Thoracic aorta (tissue), 2 donors: ENCODE measurements at places on chromosomes 2 and 18. TPM values are rescaled to one million over a fixed set of nuclear protein-coding genes. Genes with fewer than 3 reads are reported as not detected.

DNA sequence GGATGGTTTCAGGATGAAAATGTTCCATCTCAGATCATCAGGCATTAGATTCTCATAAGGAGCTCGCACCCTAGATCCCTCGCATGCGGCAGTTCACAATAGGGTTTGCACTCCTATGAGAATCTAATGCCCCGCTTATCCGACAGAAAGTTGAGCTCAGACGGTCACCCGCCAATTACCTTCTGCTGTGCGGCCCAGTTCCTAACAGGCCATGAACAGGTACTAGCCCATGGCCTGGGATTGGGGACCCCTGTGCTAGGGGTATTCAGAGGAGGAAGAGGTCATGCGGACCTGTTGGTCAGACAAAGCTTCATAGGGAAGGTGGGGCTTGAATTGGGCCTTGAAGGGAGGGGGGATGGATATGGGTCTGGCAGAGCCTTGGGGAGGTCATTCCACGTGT lies 4.4 kb upstream of the BUB1 start:
- no peaks in the 10 kb centered on the region for H3K27me3 ChIP-seq
- DNase-seq: no peak
- H3K36me3 ChIP-seq: no peaks in the 10 kb centered on the region
- H3K27ac ChIP-seq: no peak overlapping the region
- H3K4me1 ChIP-seq: peaks cover 2% of the 10 kb centered on the region

- no peak overlapping the region for H3K27ac ChIP-seq
- H3K4me3 ChIP-seq: no peak overlapping the region
- H3K27me3 ChIP-seq: no peaks in the 10 kb centered on the region
- DNase-seq: no peak
Measured at GRCh38 chr2:148969659-148970061, 68.8 kb upstream of the LYPD6B start.

- no peak overlapping the region for H3K27ac ChIP-seq
- H3K4me3 ChIP-seq: no peak overlapping the region
- no peaks in the 10 kb centered on the region for H3K4me1 ChIP-seq
- no peak for DNase-seq
- H3K36me3 ChIP-seq: no peaks in the 10 kb centered on the region
Measured at GRCh38 chr2:58916063-58916462, 674.9 kb upstream of the FANCL start.

The GRB14 gene
- total RNA-seq: 7.9 TPM

The REG3A gene
- 2.8 TPM for total RNA-seq

The SERPINB3 gene
- not detected for total RNA-seq

The POTEF gene
- total RNA-seq: not detected

The LYG2 gene
- total RNA-seq: not detected

- DNase-seq: no peak
- no peak overlapping the region for H3K4me3 ChIP-seq
- H3K27ac ChIP-seq: no peak overlapping the region
- H3K36me3 ChIP-seq: no peaks in the 10 kb centered on the region
- no peaks in the 10 kb centered on the region for H3K27me3 ChIP-seq
Measured at GRCh38 chr2:74573747-74574562, 19.4 kb downstream of the DOK1 start.

The TCF23 gene
- total RNA-seq: not detected

DNA sequence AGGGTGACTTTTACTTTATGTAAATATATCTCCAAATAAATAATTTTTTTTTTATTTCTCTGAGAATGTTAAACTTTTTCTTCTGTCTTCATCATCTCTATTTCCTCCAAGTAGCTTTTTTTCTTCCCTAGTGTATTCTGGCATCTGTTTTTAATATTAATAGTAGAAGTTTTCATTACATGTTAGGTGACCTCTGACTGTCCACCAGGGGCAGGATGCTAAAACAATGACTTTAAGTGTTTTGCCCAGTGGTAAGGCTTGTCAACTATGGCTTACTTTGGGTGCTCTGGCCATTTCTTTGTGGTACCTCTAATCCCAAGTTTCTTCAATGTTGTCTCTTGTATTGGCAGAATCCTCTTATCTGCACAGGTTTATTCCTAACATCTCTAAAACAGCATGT lies 127.1 kb downstream of the SRBD1 start:
- H3K27me3 ChIP-seq: no peaks in the 10 kb centered on the region
- no peaks in the 10 kb centered on the region for H3K36me3 ChIP-seq
- H3K27ac ChIP-seq: no peak overlapping the region

GRCh38 chr2:205883965-205884364 lies 201.7 kb downstream of the NRP2 start:
- peaks cover 4% of the 10 kb centered on the region for H3K4me1 ChIP-seq
- H3K27ac ChIP-seq: no peak overlapping the region
- H3K36me3 ChIP-seq: no peaks in the 10 kb centered on the region
- no peak for DNase-seq
- no peaks in the 10 kb centered on the region for H3K27me3 ChIP-seq

GRCh38 chr2:100875516-100876230 lies 55.7 kb downstream of the NPAS2 start:
- H3K36me3 ChIP-seq: no peaks in the 10 kb centered on the region
- DNase-seq: no peak
- H3K27ac ChIP-seq: peak overlapping the region; percentile 57
- H3K27me3 ChIP-seq: no peaks in the 10 kb centered on the region

- H3K4me3 ChIP-seq: no peak overlapping the region
- no peak overlapping the region for H3K27ac ChIP-seq
- no peaks in the 10 kb centered on the region for H3K27me3 ChIP-seq
- H3K4me1 ChIP-seq: no peaks in the 10 kb centered on the region
- no peaks in the 10 kb centered on the region for H3K36me3 ChIP-seq
Measured at GRCh38 chr2:2950403-2950952, 427.1 kb downstream of the EIPR1 start.

GRCh38 chr2:121093692-121094091 lies 191.3 kb downstream of the TFCP2L1 start:
- no peak overlapping the region for H3K4me3 ChIP-seq
- peaks cover 8% of the 10 kb centered on the region for H3K4me1 ChIP-seq
- no peaks in the 10 kb centered on the region for H3K36me3 ChIP-seq
- H3K27me3 ChIP-seq: no peaks in the 10 kb centered on the region
- no peak for DNase-seq
- no peak overlapping the region for H3K27ac ChIP-seq

The FOXD4L1 gene
- not detected for total RNA-seq

The CDH19 gene
- total RNA-seq: 8.9 TPM

DNA sequence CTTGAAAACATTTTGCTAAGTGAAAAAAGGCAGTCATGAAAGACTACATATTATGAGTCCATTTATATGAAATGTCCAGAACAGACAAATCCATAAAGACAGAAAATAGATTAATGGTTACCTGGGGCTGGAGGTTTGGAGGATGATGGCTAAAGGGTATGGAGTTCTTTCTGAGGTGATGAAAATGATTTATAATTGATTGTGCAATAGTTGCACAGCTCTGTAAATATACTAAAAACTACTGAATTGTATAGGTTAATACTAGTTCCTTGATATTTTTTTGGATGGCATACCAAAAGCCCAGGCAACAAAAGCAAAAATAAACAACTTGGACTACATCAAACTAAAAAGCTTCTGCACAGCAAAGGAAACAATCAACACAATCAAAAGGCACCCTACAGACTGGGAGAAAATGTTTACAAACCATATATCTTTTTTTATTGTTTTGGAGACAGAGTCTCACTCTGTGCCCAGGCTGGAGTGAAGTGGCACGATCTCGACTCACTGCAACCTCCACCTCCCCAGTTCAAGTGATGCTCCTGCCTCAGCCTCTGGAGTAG lies 21.5 kb downstream of the SOS1 start:
- no peaks in the 10 kb centered on the region for H3K27me3 ChIP-seq
- H3K27ac ChIP-seq: no peak overlapping the region
- no peak for DNase-seq
- no peaks in the 10 kb centered on the region for H3K36me3 ChIP-seq

The SH3RF3 gene
- total RNA-seq: 61.7 TPM

The MYO5B gene
- 8.3 TPM for total RNA-seq

GRCh38 chr2:203772456-203773165 lies 66.2 kb downstream of the CD28 start:
- H3K4me1 ChIP-seq: no peaks in the 10 kb centered on the region
- no peaks in the 10 kb centered on the region for H3K27me3 ChIP-seq
- no peak overlapping the region for H3K27ac ChIP-seq
- no peaks in the 10 kb centered on the region for H3K36me3 ChIP-seq

GRCh38 chr2:40036241-40036640 lies 257.2 kb upstream of the THUMPD2 start:
- no peaks in the 10 kb centered on the region for H3K4me1 ChIP-seq
- no peak for DNase-seq
- no peak overlapping the region for H3K4me3 ChIP-seq
- H3K36me3 ChIP-seq: no peaks in the 10 kb centered on the region
- no peaks in the 10 kb centered on the region for H3K27me3 ChIP-seq

DNA sequence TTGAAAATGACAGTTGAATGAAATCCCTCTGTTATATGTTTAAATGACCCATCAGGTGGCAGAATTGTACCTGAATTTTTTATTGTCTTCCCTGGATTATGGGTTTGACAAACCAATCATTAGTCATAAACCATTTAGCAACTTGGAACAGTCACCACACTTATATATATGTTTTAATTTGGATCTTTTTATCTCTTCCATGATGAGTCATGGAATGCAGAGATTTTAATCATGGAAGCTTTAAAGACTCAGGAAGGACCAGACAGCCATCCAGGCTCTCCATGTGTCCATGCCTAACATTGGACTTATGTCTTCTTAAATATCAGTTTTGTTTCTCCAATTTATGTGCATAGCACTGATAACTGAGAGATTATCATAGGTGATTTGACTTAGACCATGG lies 188.3 kb upstream of the ZSWIM2 start:
- H3K4me1 ChIP-seq: no peaks in the 10 kb centered on the region
- H3K36me3 ChIP-seq: no peaks in the 10 kb centered on the region
- no peak for DNase-seq

DNA sequence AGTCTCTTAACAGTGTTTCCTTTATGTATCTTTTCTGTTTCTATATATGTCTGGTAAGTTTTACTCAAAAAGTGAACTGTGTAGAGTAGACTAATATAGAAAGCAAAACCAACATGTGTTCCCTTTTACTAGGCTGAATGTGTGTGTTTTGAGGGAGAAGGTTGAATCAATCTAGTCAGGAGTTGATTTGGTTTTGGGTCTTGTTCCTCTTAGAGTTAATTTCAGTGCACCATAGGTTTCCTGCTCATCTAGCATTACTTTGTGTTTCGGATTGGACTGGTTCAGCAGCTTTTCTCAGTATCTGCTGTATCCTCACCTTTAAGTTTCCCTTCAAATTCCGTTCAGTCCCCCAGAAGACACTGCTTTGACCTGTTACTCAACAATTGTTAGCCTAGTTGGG lies 52.0 kb upstream of the TRIM43 start:
- no peak for DNase-seq
- H3K36me3 ChIP-seq: no peaks in the 10 kb centered on the region
- no peaks in the 10 kb centered on the region for H3K4me1 ChIP-seq

The GPR45 gene
- not detected for total RNA-seq

- no peaks in the 10 kb centered on the region for H3K4me1 ChIP-seq
- DNase-seq: no peak
- no peak overlapping the region for H3K4me3 ChIP-seq
- H3K27ac ChIP-seq: no peak overlapping the region
- no peaks in the 10 kb centered on the region for H3K27me3 ChIP-seq
- H3K36me3 ChIP-seq: no peaks in the 10 kb centered on the region
Measured at GRCh38 chr2:178327516-178327915, 123.5 kb downstream of the PRKRA start.

DNA sequence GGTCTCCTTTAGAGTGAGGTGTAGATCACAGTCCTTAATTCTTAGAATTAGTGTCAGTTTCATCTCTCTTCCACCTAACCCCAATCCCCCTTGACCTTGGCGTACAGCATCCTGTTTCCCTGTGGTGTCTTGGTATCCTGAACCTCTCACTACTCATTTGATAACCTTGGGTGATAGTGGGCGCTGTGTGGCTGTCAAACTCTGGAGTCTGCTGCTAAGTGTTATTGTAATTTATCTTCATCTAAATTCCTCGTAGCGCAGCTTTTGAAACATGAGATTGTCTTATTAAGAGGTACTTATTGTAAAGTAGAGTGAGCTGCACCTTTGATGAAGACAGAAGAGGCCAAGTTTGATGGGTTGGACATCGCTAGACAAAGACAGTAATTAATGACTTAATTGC lies 222.6 kb upstream of the SPRED2 start:
- H3K27me3 ChIP-seq: no peaks in the 10 kb centered on the region
- no peak overlapping the region for H3K27ac ChIP-seq
- DNase-seq: no peak
- H3K4me3 ChIP-seq: no peak overlapping the region
- H3K4me1 ChIP-seq: no peaks in the 10 kb centered on the region

The KCNF1 gene
- total RNA-seq: not detected

The ZNF236 gene
- total RNA-seq: 22.5 TPM

The ABCG5 gene
- not detected for total RNA-seq
